Kidney glomerular epithelial cell (primary cell): ENCODE measurements at places on chromosomes 7 and 10.

- no peak for DNase-seq
Observed at GRCh38 chr7:32248522-32248921, 178.3 kb upstream of the PDE1C start.

GRCh38 chr10:82737549-82737948, 862.6 kb downstream of the NRG3 start:
- DNase-seq, result no peak

DNA sequence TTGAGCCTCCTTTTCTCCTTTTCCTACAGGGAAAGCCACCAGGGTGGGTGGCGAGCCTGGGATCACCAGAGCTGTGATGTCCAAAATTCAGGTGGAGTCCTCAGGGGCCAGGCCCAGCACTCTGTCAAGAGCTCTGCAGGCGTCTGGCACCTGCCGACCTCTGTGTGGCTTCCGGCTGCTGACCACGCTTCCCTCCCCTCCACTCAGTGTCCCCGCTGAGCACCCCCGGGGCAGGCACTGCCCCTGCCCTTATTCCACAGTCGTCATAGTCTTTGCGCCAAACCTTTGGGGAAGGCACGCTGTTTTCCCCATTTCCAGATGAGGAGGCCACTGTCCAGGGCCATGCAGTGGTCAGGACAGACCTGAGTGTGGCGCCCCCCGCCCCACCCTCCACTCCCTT, 7.5 kb downstream of the MTG1 start:
- no peak for DNase-seq

DNA sequence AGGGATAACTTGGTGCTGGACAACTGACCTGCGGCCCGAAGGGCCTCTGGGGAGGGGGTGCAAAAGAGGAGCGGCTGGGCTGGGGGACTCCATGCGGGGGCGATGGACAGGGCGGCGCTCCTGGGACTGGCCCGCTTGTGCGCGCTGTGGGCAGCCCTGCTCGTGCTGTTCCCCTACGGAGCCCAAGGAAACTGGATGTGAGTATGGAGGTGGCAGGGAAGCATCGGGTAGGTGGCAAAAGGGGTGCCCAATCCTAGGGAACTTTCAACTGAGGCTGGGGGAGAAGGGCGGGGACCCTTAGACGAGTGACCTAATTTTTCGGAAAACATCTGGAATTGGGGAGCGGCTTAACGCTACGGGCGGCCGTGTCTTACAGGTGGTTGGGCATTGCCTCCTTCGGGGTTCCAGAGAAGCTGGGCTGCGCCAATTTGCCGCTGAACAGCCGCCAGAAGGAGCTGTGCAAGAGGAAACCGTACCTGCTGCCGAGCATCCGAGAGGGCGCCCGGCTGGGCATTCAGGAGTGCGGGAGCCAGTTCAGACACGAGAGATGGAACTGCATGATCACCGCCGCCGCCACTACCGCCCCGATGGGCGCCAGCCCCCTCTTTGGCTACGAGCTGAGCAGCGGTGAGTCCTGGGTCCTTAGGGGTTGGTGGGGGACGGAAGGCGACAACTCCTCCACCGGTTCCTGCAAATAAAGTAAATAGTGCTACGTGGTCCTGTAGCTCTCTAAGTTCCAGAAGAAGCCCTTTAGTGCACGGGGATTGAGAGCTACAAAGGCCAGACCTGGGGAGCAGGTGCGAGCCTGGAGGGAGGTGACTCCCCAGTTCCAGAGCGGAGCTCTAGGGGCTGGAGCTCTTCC, 622 bp downstream of the WNT16 start:
- DNase-seq, result no peak

GRCh38 chr7:50339990-50340500, 35.5 kb downstream of the IKZF1 start:
- no peak for DNase-seq

DNA sequence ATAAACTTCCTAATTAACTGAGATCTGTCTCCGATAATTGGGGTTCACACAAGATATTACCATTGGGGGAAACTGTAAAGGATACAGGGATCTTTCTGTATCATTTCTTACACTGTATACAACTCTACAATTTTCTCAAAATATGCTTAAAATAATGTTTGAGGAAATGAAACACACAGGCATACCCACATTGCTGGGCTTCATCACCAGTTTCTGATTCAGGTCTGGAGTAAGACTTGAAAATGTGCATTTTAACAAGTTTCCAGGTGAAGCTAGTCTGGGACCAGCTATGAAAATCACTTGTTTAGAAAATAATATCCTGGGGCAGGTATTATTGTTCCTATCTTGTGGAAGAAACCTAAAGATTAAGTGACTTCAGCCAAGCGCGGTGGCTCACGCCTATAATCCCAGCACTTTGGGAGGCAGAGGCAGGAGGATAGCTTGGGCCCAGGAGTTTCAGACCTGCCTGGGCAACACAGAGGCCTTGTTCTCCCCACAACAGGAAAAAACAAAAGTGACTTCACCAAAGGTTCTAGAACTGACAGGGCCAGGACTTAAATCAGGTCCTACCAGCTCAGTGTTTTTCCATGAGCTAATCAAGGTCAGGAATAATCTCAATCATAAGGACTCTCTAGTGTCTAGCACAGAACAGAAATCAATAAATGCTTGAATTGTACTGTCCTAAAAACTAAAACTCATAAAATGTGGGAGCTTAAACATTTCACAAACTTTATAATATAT, 12.6 kb downstream of the TOMM7 start:
- no peak for DNase-seq

DNA sequence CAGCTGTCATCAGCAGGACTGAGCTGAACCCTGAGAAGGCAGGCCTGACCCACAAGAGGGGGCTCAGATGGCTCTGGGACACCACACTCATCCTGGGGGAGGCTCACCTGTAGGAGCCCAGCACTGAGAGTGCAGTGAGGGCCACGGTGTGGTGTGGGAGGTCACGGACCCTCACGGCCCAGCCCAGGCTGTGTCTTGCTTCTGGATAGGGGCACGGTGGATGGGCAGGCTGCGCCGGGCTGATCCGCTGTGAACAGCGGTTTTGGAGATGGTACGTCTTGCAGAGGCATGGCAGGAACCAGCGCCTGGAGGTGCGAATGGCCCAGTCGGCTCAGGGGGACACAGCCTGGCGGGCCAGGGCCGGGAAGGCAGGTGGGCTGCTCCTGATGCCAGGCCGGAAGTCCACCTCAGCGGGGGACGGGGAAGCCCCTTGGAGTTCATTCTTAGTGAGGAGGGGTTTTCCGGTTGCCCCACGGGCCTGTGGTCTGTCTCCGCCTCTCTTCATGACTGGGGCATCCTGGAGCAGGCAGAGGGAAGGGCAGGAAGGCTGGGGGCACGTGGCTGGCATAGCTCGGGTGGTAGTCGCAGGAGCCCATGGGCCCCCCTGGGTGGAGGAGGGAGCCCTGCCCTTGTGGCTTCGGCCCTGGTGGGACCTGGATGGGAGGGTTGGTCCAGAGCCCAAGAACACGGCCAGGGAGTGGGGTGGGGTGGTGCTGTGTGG, 112.5 kb downstream of the UNCX start:
- DNase-seq, result no peak
